AG04450 (cell line): ENCODE measurements at places on chromosomes 7 and 10.

- DNase-seq = no peak
Measured at GRCh38 chr10:126843299-126843934, 61.8 kb upstream of the DOCK1 start.

- DNase-seq = no peak
Measured at GRCh38 chr7:11960621-11961020, 128.6 kb upstream of the THSD7A start.

DNA sequence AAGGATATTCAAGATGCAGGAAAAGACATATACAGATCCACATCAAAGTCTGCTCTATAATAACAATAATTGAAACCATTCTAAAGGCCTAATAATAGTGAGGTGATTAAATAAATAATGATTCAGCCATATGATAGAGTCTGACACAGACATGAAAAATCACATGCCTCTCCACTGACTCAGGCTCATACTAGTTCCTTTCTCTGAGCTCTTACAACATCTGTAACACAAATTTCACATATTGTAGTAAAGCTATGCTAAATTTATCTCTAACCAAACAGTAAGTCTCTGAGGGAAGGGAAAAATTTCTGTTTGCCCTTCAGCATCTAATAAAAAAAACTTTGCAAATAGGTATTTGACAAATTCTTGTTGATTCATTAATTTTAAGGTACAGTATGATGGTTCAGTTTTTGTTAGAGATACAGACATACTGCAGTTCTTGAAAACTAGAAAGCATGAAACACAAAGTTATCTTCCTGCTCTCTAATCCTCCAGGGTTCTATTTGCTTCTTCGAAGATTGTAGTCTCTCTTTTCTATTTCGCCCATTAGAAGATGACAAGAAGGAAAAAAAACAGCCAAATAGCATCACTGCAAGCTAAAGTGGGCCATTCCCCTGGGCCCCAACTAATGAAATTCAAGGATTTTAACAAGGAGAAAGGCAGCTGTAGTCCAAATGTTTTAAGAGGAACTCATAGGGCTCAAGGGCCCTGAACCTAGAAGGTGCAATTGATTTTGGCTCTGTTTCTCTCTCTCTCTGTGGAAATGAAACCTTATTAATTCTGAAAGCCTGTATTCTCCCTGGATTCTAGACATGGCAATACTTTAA, 53.9 kb downstream of the CUBN start:
- DNase-seq = peak; percentile 78

DNA sequence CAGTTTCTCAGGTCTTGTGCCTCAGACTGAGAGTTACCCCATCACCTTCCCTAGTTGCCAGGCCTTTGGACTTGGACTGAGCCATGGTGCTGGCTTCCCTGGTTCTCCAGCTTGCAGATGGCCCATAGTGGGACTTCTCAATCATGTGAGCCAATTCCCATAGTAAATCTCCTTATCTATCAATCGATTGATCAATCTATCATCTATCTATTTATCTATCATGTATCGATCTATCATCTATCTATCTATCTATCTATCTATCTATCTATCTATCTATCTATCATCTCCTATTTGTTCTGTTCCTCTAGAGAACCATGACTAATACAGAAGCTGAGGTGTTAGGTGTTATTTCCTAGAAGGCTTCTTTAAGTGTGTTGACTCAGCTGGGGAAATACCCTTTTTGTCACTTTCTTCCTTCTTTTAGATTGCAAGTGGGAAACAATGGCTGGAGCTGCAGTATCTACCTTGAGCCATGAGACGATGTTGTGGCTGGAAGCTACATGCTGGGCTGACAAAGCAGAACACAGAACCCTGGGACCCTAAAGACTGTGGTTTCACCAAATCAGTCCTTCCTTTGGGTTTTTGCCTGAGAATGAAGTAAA, 234.7 kb upstream of the GLI3 start:
- no peak for DNase-seq

- DNase-seq = no peak
Measured at GRCh38 chr10:44281089-44281613, 103.7 kb downstream of the CXCL12 start.

DNA sequence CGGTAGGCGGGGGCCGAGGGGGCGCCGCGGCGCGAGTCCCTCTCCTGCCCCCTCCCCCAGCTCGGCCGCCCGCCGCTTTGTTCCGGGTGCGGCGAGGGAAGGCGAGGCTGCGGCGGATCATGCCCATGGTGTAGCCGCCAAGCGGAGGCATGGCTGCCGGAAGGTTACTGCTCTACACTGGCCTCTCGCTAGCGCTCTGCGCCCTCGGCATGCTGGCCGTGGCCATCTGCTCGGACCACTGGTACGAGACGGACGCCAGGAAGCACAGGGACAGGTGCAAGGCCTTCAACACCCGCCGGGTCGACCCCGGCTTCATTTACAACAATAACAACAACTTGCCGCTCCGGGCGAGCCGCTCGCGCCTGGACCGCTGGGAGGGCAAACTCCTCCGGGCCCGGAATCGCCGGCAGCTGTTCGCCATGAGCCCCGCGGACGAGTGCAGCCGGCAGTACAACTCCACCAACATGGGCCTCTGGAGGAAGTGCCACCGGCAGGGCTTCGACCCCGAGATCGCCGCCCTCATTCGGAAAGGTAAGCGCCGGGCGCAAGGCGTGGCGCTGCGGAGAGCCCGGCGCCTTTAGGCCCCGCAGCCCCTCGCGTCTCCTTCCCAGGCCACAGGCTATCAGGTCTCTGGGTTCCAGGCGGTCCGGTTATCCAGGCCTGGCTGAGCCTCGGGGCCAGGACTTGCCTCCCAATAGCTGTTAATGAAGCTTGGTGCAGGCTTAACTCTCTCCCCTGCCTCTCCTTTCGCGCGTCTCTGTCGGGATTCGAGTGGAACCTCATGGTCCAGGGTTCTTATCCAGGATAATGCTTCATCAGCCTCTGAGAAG, 513 bp downstream of the TMEM178B start:
- DNase-seq = no peak

DNA sequence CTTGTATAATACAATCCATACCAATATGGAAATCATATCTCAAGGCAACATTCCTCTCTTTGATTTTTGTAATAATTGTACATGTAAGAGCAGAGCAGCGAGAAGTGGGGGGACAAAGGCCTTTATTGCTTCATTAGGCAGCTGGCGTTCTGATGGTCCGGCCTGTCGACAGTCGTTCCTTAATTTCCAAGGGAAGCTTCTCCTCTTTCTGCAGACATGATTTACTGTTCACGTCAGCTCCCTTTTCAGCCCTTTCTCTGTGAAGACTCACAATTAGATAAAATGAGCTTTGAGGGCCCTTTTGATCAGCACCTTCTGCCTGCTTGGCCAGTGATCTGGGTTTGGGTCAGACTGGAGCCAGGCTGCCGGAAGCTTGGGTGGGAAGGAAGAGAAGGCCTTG, 65.6 kb upstream of the CTBP2 start:
- no peak for DNase-seq

GRCh38 chr10:98528805-98529183, 82.1 kb upstream of the HPS1 start:
- DNase-seq = no peak

- DNase-seq = peak; percentile 78
Measured at GRCh38 chr10:99976886-99977665, 32.7 kb downstream of the DNMBP start.
